ENCODE measurements at places on chromosomes 5 and 9.

DNA sequence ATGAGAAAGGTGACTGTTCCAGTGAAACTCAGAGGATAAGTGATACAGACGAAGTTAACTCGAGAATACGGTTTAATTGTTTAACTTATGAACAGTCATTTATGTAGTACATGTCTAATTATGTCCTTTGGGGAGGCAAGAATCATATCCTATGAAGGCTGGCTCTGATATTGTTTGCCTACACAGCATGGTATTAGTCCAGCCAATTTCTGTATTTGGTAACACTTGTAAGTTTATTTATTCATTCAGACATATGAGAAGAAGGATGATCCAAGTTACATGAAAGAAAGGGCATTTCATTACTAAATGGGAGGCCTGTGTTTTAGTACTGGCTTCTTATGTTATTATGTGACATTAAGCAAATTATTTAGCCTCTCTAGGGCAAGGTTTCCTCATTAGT lies 199.7 kb downstream of the NNT start:
- H3K4me3 ChIP-seq, result no peak overlapping the region
- H3K27ac ChIP-seq, result no peak overlapping the region
- no peaks in the 10 kb centered on the region for H3K36me3 ChIP-seq
- no peaks in the 10 kb centered on the region for H3K4me1 ChIP-seq

DNA sequence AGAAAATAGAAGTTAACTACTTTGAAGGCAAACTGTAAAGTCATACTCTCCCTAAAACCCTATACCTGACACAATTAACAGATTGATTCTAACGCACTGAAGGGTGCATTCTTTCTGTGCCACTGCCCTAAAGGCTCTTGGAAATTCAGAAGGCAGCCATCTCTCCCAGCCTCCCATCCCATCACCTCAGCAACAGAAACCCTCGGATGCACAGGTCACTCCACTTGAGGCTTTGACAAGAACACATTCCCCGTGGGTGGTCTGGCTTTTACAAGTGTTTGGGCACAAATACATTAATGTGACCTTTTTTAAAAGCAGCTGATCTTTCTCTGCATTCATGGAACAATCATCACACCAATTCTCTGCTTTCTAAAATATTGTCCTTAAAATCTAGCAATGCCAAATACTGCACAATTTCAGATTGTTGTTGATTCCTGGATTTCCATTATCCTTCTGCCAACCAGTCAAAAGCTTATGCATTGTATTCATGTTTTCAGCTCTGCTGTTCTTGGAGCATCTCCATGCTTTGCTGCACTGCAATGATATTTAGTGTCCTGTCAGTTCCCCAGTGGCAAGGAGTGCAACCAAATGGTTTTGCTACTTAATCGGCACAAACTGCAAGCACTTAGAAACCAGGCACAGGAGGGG lies 175.6 kb downstream of the TMEM161B start:
- no peak overlapping the region for H3K4me3 ChIP-seq
- no peaks in the 10 kb centered on the region for H3K4me1 ChIP-seq
- H3K27me3 ChIP-seq, result peaks cover 19% of the 10 kb centered on the region
- no peaks in the 10 kb centered on the region for H3K36me3 ChIP-seq

DNA sequence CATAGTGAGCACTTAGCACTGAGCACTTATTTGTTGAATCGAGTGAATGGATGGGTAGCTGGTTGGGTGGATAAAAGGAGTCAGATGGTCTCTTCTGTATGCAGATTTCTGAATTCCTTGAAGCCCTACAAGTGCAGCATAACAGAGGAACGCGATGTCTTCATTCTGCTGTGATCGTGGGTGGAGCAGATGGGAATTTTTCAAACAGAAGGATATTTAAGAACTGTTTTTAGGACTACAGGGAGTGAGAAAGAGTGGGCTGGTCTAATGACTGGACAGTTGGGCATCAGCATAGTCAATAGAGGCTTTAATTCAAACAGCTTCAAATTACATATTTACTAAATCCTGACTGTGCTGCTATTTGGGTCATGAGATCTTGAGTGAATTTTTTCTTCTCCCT lies 253.2 kb downstream of the CEMIP2 start:
- no peak overlapping the region for H3K4me3 ChIP-seq
- H3K27me3 ChIP-seq, result peaks cover 66% of the 10 kb centered on the region
- no peak overlapping the region for H3K27ac ChIP-seq
- no peak for DNase-seq

DNA sequence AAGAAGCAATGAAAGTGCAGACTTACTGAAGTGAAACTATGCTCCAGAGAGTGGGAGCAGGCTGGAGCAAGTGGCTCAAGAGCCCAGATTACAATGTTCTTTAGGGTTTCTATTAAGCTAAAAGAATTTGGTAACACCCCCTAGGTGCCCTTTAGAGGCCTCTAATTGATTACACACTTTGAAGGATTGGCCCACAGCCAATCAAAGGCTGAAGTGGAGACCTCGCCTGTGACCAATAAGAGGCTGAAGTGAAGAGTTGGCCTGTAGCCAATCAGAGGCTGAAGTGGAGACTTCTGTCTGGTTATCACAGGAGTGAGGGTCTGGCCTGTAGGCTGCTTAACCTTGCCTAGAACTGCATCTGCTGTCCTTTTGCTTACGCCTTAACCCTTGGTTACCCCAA lies 46.7 kb upstream of the SPATA31C2 start:
- no peak for DNase-seq
- H3K27ac ChIP-seq, result no peak overlapping the region
- H3K27me3 ChIP-seq, result peaks cover 67% of the 10 kb centered on the region
- peaks cover 9% of the 10 kb centered on the region for H3K4me1 ChIP-seq

- no peaks in the 10 kb centered on the region for H3K27me3 ChIP-seq
- peaks cover 25% of the 10 kb centered on the region for H3K4me1 ChIP-seq
- H3K4me3 ChIP-seq, result peak within 1 kb of the TSS; percentile 83
- peak within 1 kb of the TSS; percentile 92 for H3K27ac ChIP-seq
- peaks cover 37% of the 10 kb centered on the region for H3K36me3 ChIP-seq
Measured at GRCh38 chr9:136410500-136411287, at the start of the genes ENTR1 and PMPCA. ENTR1 (minus strand) TSS chr9:136410614; CDS start chr9:136410397, 217 bp downstream. PMPCA (plus strand) TSS chr9:136410658; CDS start chr9:136410669, 11 bp downstream.

DNA sequence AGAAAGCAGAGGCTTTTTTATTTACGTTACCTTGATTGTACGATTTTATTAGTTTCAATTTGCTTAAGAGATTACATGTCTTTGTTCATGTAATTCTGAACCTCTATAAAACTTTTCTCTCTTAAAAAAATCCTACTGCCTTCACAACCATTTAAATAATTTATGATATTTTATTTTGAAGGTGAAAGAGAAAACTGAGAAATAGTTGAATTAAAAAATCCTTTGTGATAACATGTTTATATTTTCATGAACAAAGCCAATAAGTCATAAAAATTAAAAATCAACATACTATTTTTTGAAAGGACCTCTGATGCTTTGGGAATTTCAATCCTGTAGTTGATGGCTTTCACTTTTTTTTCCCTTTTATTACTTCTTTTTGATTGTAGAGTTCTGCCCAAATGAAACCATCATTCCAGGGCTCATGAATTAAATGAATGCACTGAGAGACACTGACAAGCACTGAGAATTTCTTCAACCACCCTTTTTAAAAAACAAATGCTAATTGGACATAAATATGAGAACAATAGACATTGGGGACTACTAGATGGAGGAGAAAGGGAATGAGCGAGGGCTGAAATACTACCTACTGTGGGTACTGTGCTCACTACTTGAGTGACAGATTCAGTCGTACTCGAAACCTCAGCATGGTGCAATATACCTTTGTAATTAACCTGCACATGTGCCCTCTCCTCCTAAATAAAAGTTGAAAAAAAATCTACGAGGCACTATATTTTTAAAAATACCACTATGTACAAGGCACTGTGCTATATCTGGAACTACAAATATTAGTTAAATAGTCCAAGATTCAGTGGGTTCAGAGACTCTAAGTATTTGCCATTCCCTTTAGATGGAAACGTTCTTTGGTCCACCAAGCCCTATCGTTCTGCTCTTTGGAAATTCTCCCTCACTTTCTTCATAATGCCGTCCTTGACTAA lies 5.9 kb downstream of the CDKN2A start:
- H3K4me3 ChIP-seq, result no peak overlapping the region
- no peak for DNase-seq
- H3K27me3 ChIP-seq, result peaks cover 17% of the 10 kb centered on the region
- H3K4me1 ChIP-seq, result peaks cover 2% of the 10 kb centered on the region

Measured in central memory CD8-positive, alpha-beta T cell (primary cell).